Cardiac atrium fibroblast (primary cell): ENCODE measurements at places on chromosomes 4 and X. TPM values are rescaled to one million over a fixed set of nuclear protein-coding genes. Genes with fewer than 3 reads are reported as not detected.

Gene GPR143
- total RNA-seq = not detected in 2 replicates

Gene CRLF2
- total RNA-seq = not detected in 2 replicates

Gene JADE3
- 1.5 and 3.4 TPM in 2 replicates for total RNA-seq

Gene BEX5
- not detected in 2 replicates for total RNA-seq

Gene MAGEA11
- not detected in 2 replicates for total RNA-seq

Gene FMR1NB
- not detected in 2 replicates for total RNA-seq

Gene NFKB1
- 19.1 and 28.5 TPM in 2 replicates for total RNA-seq

Gene MAGED4B
- total RNA-seq = 3.8 and 68.5 TPM in 2 replicates

Gene GRID2
- not detected in 2 replicates for total RNA-seq

Gene SHROOM3
- 5.1 and 8.9 TPM in 2 replicates for total RNA-seq

Gene SLC9B1
- 0.72 and 1.3 TPM in 2 replicates for total RNA-seq

Gene RTL5
- total RNA-seq = 1.3 and 2.6 TPM in 2 replicates

Gene ADGRG4
- total RNA-seq = not detected in 2 replicates

Gene NKX6-1
- total RNA-seq = not detected in 2 replicates

Gene USP26
- not detected in 2 replicates for total RNA-seq

Gene XAGE2
- not detected in 2 replicates for total RNA-seq

Gene TRIM61
- total RNA-seq = 2.6 and 2.7 TPM in 2 replicates

Gene ARHGAP36
- total RNA-seq = not detected in 2 replicates

Gene RS1
- total RNA-seq = not detected in 2 replicates

Gene FAM9C
- not detected in 2 replicates for total RNA-seq

Gene MAGEB3
- not detected in 2 replicates for total RNA-seq

Gene SMARCA1
- total RNA-seq = 31.1 and 31.6 TPM in 2 replicates

Gene SASH3
- total RNA-seq = not detected in 2 replicates

Gene TSPAN7
- 0.18 and 1.5 TPM in 2 replicates for total RNA-seq

Gene NLGN4X
- total RNA-seq = 0.18 and 0.49 TPM in 2 replicates

Gene UGT2B11
- total RNA-seq = not detected in 2 replicates

Gene PI4K2B
- 11.9 and 25.3 TPM in 2 replicates for total RNA-seq

Gene CENPVL3
- not detected in 2 replicates for total RNA-seq

Gene FGB
- not detected in 2 replicates for total RNA-seq

Gene TMEM255A
- total RNA-seq = not detected in 2 replicates

Gene AKAP4
- total RNA-seq = not detected in 2 replicates

Gene SHROOM4
- total RNA-seq = 2.2 and 3.6 TPM in 2 replicates

Gene CTSO
- total RNA-seq = 23.6 and 31.1 TPM in 2 replicates

Gene SSX3
- not detected in 2 replicates for total RNA-seq

Gene ODAPH
- not detected in 2 replicates for total RNA-seq

Gene CLTRN
- total RNA-seq = not detected in 2 replicates

Gene PPBP
- total RNA-seq = not detected in 2 replicates

Gene ERVMER34-1
- total RNA-seq = 0.16 TPM in 1 of 2 replicates, not detected in the other

Gene KCNE5
- total RNA-seq = 0.90 TPM in 1 of 2 replicates, not detected in the other

Gene RASL11B
- 0.36 TPM in 1 of 2 replicates, not detected in the other for total RNA-seq

Gene RPS6KA6
- total RNA-seq = 0.18 and 0.49 TPM in 2 replicates

Gene NDST4
- not detected in 2 replicates for total RNA-seq

Gene EDNRA
- total RNA-seq = 8.3 and 12.3 TPM in 2 replicates

Gene SATL1
- not detected in 2 replicates for total RNA-seq

Gene FGG
- not detected in 2 replicates for total RNA-seq

Gene FAM47A
- not detected in 2 replicates for total RNA-seq

Gene KCND1
- 0.81 and 1.4 TPM in 2 replicates for total RNA-seq

Gene HPGDS
- not detected in 2 replicates for total RNA-seq

Gene PDS5A
- total RNA-seq = 29.4 and 37.7 TPM in 2 replicates

Gene PRRG1
- total RNA-seq = 27.5 and 27.6 TPM in 2 replicates

Gene PABPC1L2A
- not detected in 2 replicates for total RNA-seq

Gene AGA
- total RNA-seq = 26.2 and 30.1 TPM in 2 replicates

Gene F8A3
- total RNA-seq = 9.4 and 11.0 TPM in 2 replicates

Gene PCDH7
- total RNA-seq = 8.6 and 16.2 TPM in 2 replicates

Gene MGAT4D
- total RNA-seq = not detected in 2 replicates
